Small intestine (tissue), 16 donors: ENCODE measurements at places on chromosomes 6 and 20. TPM values are rescaled to one million over a fixed set of nuclear protein-coding genes. Genes with fewer than 3 reads are reported as not detected.

Gene LIME1
- 34.4 TPM for polyA plus RNA-seq

Gene NOX3
- not detected for polyA plus RNA-seq

Gene KIFC1
- 3.2 TPM for polyA plus RNA-seq

Gene ATG5
- polyA plus RNA-seq = 36.4 TPM

Gene DHX35
- 8.1 TPM for polyA plus RNA-seq

Gene TMEM170B
- 3.6 TPM for polyA plus RNA-seq

Gene TGM3
- polyA plus RNA-seq = 1.6 TPM

Gene TMEM244
- polyA plus RNA-seq = not detected

- DNase-seq = no peak
Observed at GRCh38 chr20:63315731-63316491, 22.9 kb downstream of the COL20A1 start.

DNA sequence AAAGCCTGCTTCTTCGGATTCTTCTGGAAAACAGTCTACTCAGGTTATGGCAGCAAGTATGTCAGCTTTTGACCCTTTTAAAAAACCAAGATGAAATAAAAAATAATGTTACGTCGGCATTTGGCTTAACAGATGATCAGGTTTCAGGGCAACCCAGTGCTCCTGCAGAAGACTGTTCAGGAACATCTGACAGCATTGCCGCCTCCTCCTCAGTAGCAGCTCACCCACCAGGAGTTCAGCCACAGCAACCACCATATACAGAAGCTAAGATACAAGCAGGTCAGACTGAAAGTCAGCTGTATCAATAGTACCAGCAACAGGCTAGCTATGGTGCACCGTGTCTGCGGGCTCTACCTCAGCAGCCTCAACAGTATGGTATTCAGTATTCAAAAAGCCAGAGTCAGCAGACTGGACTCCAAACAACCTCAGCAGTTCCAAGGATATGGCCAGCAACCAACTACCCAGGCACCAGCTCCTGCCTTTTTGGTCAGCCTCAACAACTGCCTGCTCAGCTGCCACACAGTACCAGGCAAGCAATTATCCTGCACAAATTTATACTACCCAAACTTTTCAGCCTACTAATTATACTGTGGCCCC lies 51.9 kb downstream of the BTBD9 start:
- DNase-seq = no peak

DNA sequence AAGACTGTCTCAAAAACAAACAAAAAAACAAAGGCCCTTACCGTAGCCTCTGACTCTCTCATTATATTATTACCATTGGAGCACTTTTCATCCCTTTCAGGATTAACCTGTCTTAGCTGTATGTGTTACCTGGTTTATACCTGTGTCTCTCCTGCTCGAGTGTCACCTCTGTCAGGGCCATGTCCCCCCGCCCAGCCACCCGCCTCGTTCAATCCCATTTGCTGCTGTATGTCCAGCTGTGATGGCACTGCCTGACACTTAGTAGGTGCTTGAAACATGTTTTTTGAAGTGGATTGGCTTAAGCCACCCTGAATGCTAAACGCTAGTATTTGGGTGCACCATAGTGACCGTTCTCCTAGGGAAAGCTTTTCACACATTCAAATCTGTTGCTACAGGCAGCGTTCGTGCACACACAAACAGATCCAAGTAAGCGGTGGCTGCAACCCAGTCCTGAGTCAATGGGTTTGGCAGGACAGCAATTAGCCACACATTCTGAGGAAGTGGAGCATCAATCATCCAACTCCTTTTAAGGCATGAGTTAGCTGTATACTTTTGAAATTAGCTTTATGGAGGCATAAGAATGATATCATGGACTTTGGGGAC lies 98.9 kb upstream of the ZNF217 start:
- no peak for DNase-seq

DNA sequence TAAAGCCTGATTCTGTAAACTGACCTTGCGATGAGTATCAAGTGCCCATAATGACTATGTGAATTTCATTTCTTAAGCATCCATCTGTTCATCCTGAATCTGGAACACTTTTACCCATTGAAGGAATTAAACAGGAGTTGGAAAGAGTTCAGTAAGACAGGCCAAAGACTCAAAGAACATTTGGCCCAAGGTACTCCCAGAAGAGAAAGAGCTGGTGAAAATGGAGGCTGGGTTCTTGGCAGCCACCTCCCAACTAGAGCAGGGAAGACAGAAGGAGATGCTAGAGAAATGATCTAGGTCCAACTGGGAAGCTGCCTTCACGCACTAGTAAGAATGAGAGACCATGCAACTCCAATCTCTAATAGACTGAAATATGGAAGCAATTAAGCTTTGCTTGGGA lies 290.8 kb upstream of the RNF24 start:
- DNase-seq = no peak

DNA sequence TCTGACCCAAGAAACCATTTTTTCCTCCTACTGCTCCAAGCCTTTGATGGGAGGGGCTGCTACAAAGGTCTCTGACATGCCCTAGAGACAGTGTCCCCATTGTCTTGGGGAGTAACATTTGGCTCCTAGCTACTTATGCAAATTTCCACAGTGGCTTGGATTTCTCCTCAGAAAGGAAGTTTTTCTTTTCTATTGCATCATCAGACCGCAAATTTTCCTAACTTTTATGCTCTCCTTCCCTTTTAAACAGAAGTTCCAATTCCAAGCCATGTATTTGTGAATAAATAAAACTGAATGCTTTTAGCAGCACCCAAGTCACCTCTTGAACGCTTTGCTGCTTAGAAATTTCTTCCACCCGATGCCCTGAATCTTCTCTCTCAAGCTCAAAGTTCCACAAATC lies 51.0 kb downstream of the SLC22A2 start:
- DNase-seq = no peak

GRCh38 chr6:22141241-22141745 lies 155.5 kb downstream of the PRL start:
- peak; percentile 16 for DNase-seq

DNA sequence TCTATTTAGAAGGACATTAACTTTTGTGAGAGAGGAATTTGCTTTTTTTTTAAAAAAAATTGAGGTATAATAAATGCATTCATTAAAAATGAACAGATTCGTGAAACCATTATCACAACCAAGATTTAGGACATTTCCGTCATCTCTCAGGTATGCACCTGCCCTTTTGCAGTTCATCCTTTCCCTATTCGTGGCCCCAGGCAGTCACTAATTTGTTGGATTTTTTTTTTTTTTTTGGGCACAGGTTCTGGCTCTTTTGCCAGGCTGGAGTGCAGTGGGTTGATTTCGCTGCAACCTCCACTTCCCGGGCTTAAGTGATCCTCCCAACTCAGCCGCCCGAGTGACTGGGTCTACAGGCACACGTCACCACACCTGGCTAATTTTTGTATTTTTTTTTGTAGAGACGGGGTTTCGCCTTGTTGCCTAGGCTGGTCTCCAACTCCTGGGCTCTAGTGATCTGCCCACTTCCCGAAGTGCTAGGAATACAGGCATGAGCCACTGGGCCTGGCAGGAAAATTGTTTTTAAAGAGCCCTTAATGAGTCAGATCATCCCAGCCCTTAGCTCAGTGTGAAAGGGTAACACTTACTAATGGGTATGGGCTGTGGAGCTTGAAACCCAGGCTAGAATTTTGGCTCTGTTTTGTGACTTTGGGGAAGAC lies 9.2 kb downstream of the PHF3 start:
- DNase-seq = no peak
